ENCODE measurements at places on chromosomes 11 and 22. TPM values are rescaled to one million over a fixed set of nuclear protein-coding genes. Genes with fewer than 3 reads are reported as not detected.

Gene TMEM132A
- 17.9 TPM for total RNA-seq

Gene EMSY
- total RNA-seq = 30.8 TPM

Gene RFPL1
- total RNA-seq = not detected

Gene RBMXL2
- total RNA-seq = not detected

Gene PRSS23
- total RNA-seq = 410 TPM

Gene TRPT1
- total RNA-seq = 33.3 TPM

Gene FJX1
- 78.2 TPM for total RNA-seq

Gene DEUP1
- not detected for total RNA-seq
